Spinal cord (tissue), 10 donors: ENCODE measurements at places on chromosomes 4 and X. TPM values are rescaled to one million over a fixed set of nuclear protein-coding genes. Genes with fewer than 3 reads are reported as not detected.

- DNase-seq: no peak
These were observed 70.5 kb downstream of the GATB start for GRCh38 chr4:151690164-151690870.

Gene ARHGEF38
- polyA plus RNA-seq: 0.40 TPM

- no peak for DNase-seq
These were observed 1.5 kb downstream of the CFAP97 start for GRCh38 chr4:185201977-185202962.

DNA sequence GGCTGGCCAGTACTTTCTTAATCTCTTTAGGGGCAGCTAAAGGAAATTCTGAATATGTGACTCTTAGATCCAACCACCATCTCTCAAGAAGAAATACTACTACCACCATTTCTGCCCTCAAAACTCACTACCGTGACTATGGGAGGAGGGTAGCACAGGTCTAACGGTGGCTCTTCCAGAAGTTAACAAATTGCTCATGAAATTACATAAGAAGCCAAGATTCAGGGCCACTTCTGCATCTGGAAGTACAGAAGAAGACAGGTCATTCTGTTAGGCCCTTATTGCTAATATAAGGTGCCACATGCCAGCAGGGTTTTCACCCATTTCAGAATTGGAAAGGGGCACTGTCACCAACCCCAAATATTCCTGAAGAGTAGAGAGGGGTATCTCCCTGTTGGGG lies 19.6 kb upstream of the NKRF start:
- no peak for DNase-seq

GRCh38 chr4:159229164-159229563 lies 126.3 kb downstream of the RAPGEF2 start:
- DNase-seq: no peak

Gene IL15
- polyA plus RNA-seq: 2.1 TPM

Gene CXCL13
- polyA plus RNA-seq: not detected

DNA sequence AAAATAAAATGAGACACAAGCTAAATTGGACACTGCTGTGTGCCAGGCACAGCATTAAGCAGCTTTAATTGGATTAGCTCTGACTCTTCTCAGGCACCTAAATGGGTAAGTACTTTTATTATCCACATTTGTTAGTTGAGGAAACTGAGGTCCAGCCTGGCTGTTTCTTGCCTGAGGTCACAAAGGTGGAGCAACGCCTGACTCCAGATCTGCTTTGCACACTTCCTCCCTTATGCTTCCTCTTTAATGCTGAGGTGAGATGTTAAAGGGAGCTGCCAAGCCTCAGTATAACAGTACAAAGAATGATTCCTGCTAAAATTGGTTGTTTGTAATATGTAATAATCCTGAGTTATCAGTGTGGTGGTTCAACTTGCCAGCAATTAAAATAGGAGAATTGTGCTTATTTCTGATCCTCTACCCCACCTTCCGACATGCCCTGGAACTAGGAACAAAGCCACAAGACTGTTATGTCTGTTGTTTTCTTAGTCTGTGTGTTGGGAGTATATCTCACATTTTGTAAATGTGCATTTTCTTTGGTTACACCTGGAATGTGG lies 74.4 kb downstream of the AFF1 start:
- no peak for DNase-seq

GRCh38 chr4:174156239-174156826 lies 127.1 kb downstream of the FBXO8 start:
- DNase-seq: peak; percentile 33

GRCh38 chrX:107676559-107677378 lies 48.5 kb downstream of the PRPS1 start:
- peak; percentile 47 for DNase-seq

GRCh38 chrX:137565921-137566745 lies at the start of gene ZIC3:
Gene ZIC3, plus strand, starts transcription at chrX:137566127. Its CDS starts 565 bp downstream, at chrX:137566692.
- DNase-seq: no peak

DNA sequence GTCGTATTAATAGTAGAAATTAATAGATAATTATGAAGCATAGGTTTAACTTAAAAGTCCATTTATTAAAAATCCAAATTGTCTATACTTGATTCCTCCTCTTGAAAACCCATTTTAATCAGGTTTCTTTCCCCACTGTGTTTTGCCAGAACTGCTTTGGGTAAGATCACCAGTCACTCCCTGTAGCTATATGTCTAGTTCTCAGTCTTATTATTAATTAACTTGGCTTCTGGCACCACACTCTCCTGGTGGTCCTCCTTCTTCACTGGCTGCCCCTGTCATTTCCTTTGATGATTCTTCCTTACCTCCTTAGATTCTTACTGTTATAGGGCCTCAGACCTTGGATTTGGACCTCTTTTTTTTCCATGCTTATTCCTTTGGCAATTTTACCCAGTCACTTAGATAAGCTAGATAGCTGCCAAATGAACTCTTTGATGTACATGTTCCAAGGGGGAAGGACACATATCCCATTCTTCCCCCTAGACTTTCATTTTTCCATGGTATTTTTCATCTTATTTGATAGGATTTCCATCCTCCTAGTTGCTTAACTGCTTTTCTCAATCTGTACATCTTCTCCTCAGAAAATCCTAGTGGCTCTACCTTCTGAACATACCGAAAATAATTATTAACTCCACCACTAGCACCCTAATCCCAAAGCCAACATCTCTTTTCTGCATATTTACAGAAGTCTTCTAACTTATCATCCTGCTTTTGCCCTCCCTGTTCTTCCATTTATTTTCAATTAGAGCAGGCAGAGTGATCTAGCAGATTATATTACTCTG lies 24.5 kb downstream of the GIMD1 start:
- no peak for DNase-seq

DNA sequence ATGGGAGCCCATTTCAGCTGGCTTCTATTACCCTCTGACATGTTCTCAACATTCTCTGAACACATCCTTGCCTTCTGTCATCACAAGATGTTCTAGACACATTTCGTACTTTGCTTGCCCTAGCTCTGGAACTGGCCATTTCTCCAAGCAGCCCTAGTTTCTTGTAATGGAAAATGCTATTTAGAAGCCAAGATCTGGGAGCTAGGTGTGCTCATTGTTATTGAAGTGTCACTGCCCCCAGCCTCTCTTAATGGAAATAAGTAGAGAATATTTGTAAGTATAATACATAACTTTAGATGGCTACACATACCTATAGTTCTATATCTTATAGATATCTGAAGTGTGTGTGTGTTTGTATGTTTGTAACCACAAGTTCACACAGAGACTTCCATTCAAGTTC lies 6.9 kb downstream of the MRFAP1L1 start:
- no peak for DNase-seq

GRCh38 chr4:151555151-151555945 lies 146.4 kb downstream of the FHIP1A start:
- no peak for DNase-seq

DNA sequence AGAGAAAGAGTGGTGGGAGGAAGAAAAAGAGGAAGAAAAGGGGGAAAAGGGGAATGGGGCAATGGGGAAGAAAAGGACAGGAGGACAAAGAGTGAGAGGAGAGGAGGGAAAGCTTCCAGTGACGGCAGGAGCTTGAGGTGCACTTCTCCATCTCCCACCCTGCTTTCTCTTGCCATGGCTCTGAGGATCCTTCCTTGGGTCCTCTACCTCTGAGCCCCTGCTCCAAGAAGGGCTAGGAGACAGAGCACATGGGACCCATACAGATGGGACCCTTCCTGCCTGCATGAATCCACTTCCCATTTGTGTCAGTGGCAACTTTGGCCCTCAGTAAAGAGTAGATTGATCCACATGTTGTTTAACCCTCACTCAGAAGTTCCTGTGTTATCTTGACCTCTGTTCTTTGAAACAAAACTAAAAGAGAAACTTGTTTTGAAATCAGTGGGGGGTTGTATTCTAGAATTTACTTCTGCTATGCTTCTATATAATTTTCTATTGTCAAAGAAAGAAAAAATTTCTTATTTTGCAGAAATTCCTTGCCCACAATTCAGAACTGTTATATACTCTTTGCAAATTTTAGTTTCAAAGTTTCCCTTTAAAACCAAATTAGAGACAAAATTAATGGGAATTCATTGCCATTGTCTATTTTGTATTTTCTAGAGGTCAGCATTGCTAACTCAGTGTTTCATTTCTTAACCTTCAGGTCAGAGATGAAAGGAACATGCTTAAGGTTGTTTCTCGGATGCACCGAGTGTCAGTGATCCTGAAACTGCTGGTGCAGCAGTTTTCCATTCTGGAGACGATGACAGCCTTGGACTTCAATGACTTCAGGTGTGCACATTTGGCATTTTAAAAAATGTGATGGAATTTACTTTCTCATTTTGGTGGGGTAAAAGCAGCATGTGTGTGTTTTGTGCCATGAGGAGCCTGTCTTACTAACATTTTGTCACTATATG lies 5.0 kb downstream of the TDO2 start:
- no peak for DNase-seq

DNA sequence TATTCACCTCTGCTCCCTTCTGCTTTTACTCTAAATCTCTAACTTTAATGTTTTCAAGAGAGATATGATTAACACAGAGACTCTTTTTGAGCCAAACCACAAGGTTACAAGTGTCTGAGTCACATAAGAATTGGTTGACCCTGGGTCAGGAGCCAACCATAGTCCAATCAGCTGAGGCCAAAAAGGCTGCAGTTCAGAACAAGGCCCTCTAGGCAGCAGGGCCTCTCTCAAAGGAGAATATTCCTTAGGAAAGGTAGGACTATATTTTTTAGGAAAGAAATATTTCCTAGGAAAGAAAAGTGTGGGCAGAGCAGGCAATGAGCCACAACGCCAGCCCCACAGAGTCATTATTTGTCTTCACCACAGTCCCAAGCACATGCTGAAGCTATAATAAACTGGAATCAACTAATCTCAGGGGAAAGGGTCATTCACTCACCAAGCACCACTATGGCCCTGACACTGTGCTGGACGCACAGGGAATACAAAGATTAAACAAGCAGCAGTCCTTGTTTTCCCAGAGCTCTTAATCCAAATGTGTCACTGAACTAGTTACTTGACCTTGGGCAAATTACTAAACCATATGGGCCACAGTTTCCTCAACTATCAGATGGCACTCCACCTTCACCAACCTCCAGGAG lies 2.2 kb downstream of the ATP8A1 start:
- DNase-seq: no peak

Gene TKTL2
- polyA plus RNA-seq: 0.39 TPM

DNA sequence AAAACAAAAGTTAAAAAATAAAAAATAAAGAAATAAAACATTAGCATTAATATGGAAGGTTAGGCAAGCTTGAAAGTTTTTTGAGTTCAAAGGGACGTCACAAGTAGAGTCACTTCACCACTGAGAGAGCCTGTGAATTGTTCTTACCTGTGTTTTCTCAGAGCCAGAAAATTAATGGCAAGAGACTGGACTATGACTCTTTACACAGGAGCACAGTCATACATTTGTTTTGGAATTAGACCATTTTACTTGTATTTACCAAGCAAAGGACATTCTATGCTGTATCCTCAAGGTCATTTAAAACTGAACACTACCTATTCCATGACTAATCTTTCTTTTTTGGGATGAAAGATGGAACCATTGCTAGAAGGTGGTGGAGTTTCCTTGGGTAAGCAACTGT lies 346.1 kb downstream of the FAM47B start:
- DNase-seq: no peak

Gene CLTRN
- 0.65 TPM for polyA plus RNA-seq

Gene GLRB
- 48.4 TPM for polyA plus RNA-seq

Gene RAB40A
- polyA plus RNA-seq: 2.9 TPM

DNA sequence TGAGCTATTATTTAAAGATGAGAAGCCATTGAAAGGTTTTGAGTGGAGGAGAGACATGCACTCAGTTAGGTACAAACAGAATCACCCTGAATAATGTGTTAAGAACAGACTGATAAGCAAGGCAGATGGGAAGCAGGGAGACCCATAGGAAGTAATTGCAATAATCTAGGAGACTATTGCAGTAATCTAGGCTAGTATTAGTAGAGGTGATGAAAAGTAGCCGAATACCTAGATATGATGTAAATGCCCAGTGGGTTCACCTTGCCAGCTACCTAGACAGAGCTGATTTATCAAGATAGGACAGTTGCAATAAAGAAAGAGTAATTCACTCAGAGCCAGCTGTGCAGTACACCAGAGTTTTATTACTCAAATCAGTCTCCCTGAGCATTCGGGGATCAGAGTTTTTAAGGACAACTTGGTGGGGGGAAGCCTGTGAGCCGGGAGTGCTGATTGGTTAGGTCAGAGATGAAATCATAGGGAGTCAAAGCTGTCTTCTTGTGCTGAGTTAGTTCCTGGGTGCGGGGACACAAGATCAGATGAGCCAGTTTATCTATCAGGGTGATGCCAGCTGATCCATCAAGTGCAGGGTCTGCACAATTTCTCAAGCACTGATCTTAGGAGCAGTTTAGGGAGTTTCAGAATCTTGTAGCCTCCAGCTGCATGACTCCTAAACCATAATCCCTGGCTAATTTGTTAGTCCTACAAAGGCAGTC lies 427.5 kb downstream of the RPA4 start:
- DNase-seq: no peak
